T follicular helper cell (primary cell): ENCODE measurements at places on chromosomes 5 and 9.
A peak's percentile ranks its signal among the peaks of the same experiment; 100 is the strongest.

- DNase-seq = no peak
Observed at GRCh38 chr5:67310169-67310568, 113.6 kb upstream of the CD180 start.

GRCh38 chr5:80481019-80481893, 6.6 kb upstream of the FAM151B start:
- peak; percentile 3 for DNase-seq

- no peak for DNase-seq
Observed at GRCh38 chr5:130874861-130875417, 290.1 kb downstream of the HINT1 start.

GRCh38 chr9:34230556-34230955, 51.7 kb downstream of the UBAP1 start:
- no peak for DNase-seq

GRCh38 chr9:136963341-136963740, 11.3 kb downstream of the LCN12 start:
- DNase-seq = no peak

GRCh38 chr5:16891033-16891432, 45.1 kb downstream of the MYO10 start:
- DNase-seq = no peak

- no peak for DNase-seq
Observed at GRCh38 chr9:124190761-124191160, 67.0 kb upstream of the NEK6 start.

GRCh38 chr9:135480071-135480939, 723 bp downstream of the PPP1R26 start:
- no peak for DNase-seq

- no peak for DNase-seq
Observed at GRCh38 chr5:149658299-149658698, 71.8 kb upstream of the PPARGC1B start.

DNA sequence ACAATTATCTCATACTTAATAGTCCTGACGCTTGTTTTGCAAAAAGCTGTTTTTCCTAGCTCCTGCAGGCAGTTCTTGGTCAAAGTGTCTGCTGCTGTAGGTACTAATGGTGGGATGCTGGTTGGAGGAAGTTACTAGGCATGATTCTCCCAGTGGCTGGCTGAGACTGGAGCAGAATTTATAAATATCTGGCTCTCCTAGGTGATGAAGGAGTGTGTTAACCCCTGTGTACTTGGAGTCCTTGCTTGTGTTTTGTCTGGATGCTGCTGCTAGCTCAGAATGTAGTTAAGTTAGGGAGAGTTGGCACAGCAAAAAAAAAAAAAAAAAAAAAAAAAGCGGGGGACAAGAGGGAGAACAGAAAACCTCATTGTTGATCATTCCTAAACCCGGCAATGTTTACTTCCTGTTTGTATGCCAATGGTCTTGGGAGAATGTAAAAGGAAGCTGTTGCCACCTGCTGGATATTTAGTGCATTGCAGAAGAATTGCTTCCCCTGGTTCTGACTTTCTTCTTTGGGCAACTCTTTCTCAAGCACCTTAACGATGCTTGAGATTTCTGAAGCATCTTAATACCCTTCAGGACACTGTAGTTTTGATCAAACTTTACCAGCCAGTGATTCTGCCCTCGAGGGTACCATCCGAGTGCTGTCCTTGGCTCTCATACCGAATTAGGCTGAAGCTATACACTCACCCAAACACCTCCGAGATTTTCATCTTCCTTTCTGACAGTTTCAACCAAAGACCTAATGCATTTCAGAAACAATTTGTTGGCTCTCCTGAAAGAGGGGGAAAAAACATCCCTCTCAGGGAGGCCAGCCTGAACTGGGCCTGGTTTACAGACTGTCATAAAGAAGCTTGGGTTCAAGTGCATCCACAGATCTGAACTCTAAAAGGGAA, 71.7 kb upstream of the WWC1 start:
- peak; percentile 25 for DNase-seq

DNA sequence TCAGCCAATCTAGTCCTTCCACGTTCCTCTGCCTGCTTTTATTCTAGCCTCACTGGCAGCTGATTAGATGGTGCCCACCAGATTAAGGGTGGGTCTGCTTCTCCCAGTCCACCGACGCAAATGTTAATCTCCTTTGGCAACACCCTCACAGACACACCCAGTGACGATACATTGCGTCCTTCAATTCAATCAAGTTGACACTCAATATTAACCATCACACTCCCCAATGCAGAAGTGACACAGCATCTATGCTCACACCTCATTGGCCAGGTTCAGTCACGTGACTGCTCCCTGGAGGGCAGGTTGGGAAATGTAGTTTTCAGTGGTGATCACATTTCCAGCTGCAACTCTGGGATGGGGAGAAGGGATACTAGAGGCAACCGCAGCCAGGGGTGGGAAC, 13.0 kb downstream of the SUSD3 start:
- DNase-seq = no peak

GRCh38 chr5:133266966-133267365, 215.2 kb downstream of the HSPA4 start:
- no peak for DNase-seq

DNA sequence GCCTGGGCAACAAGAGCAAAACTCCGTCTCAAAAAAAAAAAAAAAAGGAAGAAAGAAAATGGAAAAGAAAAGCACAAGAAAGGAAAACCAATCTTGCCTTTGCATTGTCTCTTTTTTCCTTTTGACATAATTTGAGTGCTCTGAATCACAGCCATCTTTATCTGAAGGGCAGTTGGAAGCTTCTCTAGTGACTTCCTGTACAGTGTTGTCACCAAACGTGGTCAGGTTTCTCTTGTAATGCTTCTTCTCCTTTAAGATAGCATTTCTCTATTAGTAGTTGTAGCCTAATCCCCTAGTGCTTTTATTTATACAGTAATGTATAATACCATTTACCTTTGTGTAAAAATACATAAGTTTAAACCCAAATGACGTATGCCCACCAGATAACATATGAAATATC, 18.1 kb downstream of the PRKACG start:
- no peak for DNase-seq

GRCh38 chr9:105039175-105039799, 111.3 kb upstream of the ABCA1 start:
- DNase-seq = no peak

DNA sequence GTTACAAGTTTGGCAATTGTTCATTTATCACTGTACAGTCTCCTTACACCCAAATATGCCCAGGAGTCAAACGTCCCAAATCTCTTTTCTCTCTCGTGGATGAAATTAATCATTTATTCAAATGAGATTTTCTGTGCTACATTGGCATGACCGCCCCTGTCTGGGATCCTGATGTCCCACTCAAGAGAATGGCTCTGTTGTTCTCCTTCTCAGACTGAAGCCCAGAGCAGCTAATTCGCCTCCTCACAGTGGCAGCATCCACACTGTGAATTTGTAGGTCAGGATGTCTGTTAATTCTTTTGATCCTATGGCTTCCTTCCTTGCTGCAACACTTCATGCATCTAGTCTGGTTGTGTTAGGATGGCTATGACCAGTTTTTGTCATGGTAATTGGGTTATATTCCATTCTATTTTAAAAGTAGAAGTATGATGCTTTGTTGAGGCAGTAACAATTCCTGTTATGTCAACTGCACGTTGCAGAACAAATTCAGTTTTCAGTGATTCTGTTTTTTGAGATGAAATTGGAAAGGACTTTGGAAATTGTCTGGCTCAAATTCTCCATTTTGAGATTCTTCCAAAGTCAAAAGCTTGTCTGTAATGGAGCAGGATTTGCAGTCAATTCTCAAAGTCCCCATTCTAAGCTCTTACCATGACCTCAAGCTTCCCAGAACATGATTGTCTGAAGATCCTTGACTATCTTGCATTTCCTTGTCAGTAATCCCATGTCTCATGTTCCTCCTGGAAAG, 141.5 kb upstream of the GAS1 start:
- DNase-seq = no peak

GRCh38 chr5:50766967-50767366, 100.5 kb downstream of the PARP8 start:
- no peak for DNase-seq

- no peak for DNase-seq
Observed at GRCh38 chr9:76810377-76810957, 46.2 kb downstream of the PCA3 start.

GRCh38 chr5:55429613-55430253, 105.0 kb downstream of the PLPP1 start:
- DNase-seq = no peak

DNA sequence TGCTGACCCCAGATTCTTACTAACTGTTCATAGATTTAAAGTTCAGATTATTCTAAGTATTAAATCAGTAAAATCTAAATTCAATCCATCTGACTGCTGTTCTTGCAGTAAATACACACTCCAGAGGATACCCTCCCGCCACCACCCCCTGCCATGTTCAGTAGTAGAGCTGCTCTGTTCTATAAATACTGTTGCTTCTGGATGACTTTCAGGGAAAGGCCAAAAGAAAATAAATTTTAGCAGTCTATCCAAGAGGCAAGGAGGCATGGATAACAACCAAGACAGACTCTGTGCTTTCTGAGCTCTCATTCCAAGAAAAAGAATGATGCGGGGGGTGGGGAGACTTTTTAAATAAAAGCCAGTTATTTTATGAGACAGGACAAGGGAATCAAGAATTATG, 115.1 kb downstream of the ADAMTS6 start:
- no peak for DNase-seq

- DNase-seq = no peak
Observed at GRCh38 chr9:38682713-38683112, 37.2 kb downstream of the FAM240B start.

- no peak for DNase-seq
Observed at GRCh38 chr5:14189680-14190079, 46.5 kb downstream of the TRIO start.

DNA sequence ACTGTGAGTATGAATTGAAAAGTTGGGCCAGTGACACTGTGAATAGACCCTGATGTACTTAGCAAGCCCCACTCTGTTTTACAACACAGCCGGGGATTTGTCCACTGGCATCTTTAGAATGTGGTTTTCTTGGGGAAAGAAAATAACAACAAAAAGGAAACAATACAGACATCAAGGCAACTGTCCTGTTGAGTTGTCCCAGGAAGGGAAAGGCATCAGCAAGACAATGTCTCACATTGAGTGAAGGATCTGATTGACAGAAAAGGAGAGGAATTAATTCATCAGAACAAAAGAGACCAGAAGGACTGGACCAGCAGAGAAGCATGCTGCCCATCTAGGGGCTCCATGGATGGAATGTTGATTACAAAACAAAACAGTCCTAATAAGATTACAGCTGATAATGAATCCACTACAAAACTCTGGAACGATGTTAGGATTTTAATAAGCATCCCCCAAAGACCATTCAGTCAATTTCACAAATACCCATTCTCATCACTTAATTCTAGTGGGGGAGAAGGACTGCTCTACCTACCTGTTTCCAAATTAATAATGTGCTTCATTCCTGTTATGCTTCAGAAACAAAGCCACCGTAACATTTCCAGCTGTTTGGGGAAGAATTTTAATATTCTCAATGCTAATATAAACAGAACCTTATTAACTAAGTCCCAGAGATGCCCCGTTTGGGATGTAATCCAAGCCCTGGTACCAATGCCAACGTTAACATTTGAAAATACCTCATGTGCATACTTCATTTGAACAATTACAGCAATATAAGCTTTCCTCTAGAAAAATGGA, 298.0 kb downstream of the SPOCK1 start:
- no peak for DNase-seq

DNA sequence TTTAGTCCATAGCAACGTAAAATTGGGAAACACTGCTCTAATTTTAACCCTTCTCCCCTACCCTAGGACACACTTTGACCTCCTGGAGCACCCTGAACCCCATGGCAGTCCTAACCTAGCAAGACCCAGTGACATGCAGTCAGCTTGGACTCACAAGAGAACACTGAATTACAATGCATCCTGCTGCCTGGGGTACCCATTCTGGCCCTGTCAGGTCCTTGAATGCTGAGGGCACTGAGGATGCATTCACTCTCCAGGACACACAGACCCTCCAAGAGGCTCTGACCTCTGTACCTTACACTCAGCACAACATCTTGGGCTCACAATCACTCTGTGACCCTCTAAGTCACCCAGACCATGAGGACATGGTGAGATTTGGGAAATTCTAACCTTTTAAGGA, 1.8 kb upstream of the PROP1 start:
- no peak for DNase-seq

GRCh38 chr9:129209580-129209979, 31.5 kb upstream of the IER5L start:
- no peak for DNase-seq

DNA sequence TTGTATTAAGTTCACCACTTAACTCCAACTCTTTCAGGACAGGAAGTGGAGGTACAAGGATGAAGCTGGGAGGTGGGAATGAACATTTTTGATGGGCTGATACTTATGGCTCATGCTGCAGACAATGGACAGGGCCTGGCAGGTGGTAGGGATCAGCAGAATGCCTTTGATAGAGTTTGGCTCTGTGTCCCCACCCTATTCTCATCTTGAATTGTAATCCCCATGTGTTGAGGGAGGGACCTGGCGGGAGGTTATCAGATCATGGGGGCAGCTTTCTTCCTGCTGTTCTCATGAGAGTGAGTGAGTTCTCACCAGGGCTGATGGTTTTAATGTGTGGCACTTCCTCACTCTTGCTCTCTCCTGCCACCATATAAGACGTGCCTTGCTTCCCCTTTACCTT, 87.3 kb upstream of the PRLR start:
- DNase-seq = no peak

DNA sequence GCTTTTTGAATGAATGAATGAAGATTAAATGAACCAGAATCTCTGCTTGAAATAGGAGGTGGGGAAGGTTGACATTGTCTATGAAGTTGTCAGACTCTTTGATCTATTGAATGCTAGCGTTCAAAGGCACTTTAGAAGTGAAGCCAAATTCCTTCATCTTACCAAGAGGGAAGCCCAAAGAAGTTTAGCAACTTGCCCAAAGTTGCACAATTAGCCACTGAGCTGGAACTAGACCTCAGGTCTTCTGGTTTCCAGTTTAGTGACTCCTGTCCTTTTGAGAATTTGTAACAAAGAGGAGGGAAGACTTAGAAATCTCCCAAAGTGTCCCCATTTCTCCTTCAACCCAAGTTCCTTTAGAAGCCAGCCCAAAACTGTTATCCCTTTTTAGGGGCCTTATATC, 20.7 kb upstream of the SLC1A3 start:
- no peak for DNase-seq

GRCh38 chr5:59766427-59767210, 126.9 kb downstream of the PDE4D start:
- DNase-seq = no peak

- DNase-seq = no peak
Observed at GRCh38 chr9:121538221-121538620, 38.6 kb upstream of the GGTA1 start.
